8988T (cell line): ENCODE measurements at places on chromosomes 7 and 10.

DNA sequence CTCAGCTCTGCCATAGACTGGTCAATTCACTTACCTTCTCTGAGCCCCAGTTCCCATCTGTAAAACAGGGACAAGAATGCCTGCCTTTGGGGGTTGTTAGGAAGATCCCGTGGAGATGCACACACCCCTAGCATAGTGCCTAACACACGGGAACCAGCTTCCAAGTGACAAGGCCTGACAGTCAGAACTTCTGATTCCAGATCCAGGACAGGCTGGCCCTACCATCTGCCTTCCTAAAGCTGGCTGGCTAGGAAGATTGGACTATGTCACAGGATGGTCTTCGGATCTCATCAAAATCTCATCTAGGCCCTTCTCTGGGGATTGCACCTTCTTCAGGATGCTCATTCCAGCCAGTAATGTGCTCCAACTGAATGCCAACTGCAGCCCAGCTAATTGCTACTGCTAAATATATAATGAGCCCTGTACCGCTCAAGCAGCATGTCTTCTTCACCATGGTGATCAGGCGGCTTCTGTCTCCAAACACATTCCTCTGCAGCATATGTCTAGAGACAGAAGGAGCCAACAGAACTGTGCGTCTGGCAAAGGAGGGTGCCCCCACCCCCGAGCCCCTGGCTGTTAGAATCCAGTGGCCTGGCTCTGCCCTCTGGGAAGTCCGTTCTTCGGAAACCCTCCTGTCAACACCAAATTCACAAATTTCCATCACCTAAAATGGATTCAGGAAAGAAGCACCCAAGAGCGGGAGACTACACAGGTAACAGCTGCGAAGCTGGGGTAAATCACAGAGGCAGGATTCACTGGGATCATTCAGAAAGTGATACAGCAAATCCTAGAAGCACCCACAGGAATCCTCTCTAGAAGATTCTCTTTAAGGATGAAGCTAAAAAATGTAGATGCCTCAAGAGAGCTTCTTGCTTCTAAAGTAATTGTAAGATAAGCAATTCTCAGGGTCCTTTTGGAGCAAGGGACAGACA is 142.1 kb upstream of the EEPD1 start:
- no peak for DNase-seq

DNA sequence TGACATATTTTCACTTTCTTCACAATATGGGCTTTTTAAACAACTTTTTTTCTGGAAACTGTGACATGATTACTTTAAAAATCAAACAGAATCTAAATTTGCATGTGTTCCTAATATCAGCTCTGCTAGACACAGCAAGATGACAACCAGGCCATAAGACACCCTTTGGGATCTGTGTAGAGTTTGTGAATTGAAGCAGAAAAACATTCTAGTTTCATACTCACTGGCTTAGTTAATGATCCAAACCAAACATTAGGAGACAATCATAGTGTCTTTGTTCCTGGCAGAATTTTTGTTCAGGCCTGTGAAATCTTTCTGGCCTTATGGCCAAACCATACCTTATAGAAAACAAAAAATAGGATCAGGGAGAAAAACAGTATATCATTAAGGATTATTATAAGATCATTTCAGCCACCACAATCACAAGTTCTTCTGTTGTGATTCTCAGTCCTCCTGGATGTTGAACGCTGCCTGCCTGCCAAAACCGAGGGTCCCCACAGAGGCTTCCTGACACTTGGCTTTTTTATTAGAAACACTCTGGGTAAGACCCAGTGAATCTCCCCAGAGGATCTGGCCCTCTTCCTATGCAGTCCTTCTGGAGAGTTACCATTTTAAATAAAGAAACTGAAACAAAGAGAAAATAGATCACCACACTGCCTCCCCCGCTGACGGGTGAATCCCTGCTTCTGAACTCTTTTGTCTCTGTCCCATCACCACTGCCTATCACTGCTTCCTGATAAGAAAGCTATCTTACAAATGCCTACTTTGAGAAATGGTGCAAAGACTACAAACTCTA is 79.2 kb upstream of the PPP1R3C start:
- DNase-seq, result no peak

DNA sequence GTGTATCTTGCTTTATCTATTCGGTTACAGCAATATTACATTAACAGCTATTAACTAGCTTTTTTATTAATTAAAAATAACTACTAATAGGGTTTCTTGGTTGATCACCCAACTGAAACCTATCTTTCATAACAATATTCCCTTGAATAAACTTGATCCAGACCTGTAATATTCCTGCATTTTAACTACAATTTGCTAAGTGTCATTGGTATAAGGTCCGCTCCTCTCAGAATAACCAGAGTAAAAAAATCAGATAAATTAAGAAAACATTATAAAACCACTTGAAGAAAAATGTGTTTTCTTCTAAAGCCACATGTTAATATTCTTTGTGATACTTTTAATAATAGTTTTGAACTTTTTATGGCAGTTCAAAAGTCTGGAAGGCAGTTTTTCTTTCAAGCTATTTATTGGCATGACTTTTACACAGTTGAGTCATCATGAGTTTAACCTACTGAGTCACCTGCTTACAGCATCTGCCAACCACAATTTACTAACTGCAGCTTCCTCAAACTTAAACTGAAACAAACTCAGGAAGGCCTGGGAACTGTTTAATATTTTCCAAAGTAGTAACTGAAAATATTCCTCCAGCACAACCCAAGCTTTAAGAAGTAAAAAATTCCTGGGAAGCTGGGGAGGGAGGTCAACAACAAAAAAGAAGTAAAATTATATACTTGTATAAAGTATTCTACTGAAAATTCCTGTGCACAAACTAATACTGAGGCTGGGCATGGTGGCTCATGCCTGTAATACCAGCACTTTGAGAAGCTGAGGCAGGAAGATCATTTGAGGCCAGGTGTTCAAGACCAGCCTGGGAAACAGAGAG is 103.2 kb downstream of the NRBF2 start:
- peak; percentile 8 for DNase-seq

DNA sequence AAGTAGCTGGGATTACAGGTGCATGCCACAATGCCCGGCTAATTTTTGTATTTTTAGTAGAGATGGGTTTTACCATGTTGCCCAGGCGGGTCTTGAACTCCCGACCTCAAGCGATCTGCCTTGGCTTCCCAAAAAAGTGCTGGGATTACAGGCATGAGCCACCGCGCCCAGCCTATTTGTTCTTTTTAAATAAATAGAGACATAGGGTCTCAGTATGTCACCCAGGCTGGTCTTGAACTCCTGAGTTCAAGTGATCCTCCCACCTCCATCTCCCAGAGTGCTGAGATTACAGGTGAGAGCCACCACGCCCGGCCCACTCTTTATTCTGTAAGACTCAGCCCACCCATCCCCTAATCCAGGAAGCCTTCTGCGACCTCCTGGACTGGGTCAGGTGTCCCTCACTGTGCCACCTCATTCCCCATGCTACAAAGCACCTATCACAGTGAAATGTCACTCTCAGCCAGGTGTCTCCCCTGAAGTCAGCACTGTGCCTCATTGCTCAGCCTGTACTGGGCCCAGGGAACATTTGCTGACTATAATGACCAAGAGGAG is 2.8 kb downstream of the TMEM120A start:
- no peak for DNase-seq
